ENCODE measurements at places on chromosomes 12 and 14.

DNA sequence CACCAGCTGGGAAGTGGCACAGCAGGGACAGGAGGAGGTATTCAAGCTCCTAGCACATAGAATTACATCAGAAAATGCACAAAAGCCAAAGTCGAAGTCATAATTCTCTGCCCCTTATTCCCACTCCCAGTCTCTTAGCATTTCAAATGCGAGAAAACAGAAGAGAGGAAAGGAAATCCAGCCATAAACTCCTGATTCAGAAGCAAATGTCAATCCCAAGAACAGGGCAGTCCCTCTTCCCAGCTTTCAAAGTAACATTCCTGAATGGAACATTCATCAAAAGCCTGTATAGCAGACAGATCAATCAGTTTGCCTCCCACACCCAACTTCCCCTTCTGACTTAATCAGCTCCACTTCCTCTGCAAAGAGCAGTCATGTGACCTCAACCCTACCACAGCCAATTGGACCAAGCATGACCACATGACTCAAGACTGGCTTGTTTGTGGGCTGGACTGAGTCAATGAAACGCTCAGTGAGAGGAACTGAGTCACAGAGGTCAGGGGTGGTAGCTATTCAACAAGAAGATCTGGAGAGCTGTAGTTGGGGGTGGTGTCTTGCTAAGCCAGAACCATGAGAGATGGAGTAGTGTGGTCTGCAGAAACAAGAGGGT, 41.4 kb upstream of the TUNAR start:
- no peak for DNase-seq

DNA sequence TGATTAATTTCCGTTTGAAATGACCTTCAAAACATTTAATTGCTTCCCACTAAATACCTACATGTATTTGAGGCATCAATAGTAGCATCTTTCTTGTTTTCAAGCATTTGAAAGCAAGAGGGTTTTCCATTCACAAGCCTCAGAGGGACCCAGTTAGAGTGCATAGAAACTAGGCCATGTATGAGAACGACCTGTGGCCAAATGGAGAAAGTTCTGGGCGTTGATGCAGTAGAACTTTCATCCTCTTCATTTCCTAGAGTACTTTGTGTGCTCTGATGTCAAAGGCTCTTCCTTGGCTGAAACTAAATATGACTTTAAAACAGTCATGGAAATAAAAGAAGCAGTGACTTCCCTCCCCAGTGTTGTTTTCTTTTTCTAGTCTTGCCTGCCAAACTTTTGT, 944 bp upstream of the DHRS7 start:
- peak; percentile 17 for DNase-seq

DNA sequence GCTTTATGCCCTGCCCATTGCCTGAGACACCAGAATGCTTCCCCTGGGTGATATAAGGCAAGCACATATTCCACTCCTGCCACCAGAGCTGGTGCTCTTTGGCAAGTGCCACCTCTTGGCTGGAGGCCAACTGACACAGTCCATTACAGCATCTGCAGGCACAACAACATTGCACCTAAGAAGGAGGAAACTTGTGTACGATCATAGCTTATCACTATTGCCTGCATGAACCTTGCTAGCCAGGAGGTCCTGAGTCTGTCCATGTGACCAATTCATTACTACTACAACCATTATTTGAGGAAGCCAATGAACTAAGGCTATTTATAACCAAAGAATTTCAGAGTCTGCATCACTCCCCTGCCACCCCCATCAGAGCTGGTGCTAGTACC, 119.8 kb upstream of the SCAF11 start:
- DNase-seq = no peak

GRCh38 chr12:102543494-102544485, 63.4 kb upstream of the IGF1 start:
- no peak for DNase-seq

DNA sequence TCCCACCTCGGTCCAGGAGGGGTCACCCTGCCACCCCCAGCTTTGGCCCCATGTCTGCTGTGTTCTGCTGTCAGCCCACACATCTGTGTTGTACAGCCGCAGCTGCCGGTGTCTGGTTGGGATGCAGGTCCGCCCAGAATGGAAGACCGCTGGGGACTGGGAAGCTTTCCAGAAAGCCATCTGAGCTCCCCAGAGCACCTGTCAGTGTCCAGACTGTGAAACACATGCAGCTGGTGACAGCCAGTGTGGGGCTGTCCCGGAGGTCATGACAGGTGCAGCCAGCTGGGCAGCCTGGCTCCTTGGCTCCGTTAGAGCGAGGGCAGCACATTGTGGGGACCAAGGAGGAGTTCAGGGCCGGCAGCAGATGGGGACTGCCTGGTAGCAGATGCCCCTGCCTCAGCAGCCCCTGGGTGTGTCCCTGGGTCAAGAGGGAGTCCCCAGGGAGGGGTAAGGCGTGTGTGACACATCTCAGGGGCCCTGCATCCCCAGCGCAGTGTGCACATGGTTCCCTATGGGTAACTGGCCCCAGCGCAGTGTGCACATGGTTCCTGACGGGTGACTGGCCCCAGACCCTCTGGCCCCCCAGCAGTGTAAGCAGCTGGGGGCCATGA, 16.4 kb downstream of the CEP170B start:
- no peak for DNase-seq

DNA sequence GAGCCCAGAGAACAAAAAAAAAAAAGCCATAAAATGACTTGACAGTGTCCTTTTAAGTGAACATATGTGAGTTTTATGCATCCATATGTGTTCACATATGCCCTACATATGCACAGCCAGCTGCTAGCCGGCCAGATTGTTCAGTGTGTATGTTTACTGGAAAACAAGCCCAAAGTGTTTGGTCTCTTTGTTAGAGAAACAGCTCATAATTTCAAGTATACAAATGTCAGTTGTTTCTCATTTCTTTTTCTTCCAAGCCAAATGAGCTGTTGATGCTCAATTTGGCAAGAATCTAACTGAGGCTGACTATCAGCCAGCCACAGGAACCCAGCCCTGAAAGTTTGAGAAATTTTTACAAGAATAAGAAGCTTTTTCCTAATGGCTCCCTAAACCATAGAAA, 60.8 kb upstream of the TSPAN8 start:
- no peak for DNase-seq

GRCh38 chr12:20718294-20718693, 23.2 kb downstream of the SLCO1C1 start:
- DNase-seq = no peak

- no peak for DNase-seq
Measured at GRCh38 chr14:75980856-75981255, 939 bp downstream of the TGFB3 start.

All from CD4-positive, alpha-beta T cell treated with Interleukin-17A for 4 hours (primary cell).